ENCODE measurements at places on chromosomes 7 and 10. TPM values are rescaled to one million over a fixed set of nuclear protein-coding genes. Genes with fewer than 3 reads are reported as not detected.

DNA sequence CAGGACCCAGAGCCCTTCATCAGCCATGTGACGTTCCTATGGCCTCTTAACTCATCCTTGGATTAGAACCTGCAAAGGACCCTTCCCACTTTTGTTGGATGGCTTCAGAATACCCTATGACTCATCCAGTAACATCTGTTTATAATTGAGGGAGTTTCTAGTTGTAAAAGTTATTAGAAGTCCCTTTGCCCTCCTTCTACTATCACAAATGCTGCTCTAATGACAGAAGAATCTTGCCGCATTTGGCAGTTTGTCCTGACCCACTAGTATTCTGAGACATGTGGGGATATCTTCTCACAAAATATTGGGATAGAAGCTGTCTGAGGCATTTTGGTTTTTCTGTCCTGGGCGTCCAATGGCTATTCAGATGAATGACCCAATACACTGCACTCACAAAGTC is 251.8 kb upstream of the TMEM72 start:
- no peak for DNase-seq

- DNase-seq: peak; percentile 13
These were observed 593.1 kb downstream of the SORCS1 start for GRCh38 chr10:106571192-106571946.

- DNase-seq: no peak
These were observed 14.5 kb downstream of the LOXL4 start for GRCh38 chr10:98253499-98253898.

DNA sequence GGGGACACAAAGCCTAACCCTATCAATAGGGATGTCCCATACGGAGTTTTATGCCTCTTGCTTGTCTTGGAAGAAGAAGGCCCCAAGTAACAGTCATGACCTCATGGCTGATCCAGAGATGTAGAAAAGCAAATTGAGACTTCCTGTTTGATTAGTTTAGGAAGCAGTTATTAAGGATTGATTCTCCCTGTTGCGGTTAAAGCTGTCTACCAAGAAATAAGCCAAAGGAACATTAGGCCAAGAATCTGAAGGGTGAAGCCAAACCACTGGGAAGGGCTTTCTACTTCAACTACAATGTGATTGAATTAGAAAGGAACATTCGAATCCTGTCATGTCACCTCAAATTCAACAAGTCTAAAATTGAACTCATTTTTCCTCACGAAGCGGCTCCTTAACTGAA is 60.5 kb upstream of the AGBL3 start:
- DNase-seq: no peak

DNA sequence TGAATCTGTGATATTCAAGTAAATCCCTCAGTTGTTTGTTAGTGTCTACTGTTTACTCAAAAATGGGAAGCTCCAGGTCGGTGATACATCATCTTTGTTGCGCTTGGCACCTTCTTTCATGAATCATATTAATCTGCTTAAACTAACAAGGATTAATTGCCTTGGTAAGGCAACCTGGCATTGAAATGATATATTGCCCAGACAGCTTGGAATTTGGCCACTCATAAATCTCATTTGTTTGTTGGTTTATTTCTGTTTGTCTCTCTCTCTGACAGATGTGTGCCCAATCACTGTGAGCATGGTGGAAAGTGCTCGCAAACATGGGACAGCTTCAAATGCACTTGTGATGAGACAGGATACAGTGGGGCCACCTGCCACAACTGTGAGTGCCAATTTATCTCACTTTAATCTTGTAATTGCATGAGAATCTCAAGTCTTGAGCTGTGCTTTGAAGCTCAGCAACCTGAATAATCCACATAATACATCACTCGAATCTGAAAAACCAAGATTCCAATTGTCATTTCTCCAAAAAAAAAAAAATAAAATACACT is 1104.8 kb upstream of the C7orf33 start:
- no peak for DNase-seq

GRCh38 chr7:30396389-30396788 is 82.2 kb downstream of the NOD1 start:
- no peak for DNase-seq

- no peak for DNase-seq
These were observed 287.3 kb downstream of the INHBA start for GRCh38 chr7:41415471-41416207.

DNA sequence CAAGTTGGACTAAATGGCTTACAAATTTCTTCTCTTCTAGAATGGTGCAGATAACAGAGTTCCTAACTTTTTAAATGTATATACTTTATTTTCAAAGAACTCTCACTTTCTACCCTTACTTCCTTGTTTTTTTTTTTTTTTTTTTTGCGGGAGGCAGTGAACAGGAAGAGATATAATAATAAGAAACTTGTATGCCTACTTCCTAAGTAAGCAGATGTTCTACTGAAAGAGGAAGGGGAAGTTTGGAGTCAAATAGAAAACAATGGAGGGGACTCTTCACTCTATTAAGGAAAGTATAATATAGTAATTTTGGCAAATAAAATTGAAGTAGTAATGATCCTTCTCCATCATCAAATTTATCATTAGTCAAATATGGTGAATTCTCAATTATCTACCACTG is 754.0 kb downstream of the KCNMA1 start:
- DNase-seq: no peak

GRCh38 chr7:102234131-102234530 is 52.5 kb upstream of the SH2B2 start:
- DNase-seq: no peak

DNA sequence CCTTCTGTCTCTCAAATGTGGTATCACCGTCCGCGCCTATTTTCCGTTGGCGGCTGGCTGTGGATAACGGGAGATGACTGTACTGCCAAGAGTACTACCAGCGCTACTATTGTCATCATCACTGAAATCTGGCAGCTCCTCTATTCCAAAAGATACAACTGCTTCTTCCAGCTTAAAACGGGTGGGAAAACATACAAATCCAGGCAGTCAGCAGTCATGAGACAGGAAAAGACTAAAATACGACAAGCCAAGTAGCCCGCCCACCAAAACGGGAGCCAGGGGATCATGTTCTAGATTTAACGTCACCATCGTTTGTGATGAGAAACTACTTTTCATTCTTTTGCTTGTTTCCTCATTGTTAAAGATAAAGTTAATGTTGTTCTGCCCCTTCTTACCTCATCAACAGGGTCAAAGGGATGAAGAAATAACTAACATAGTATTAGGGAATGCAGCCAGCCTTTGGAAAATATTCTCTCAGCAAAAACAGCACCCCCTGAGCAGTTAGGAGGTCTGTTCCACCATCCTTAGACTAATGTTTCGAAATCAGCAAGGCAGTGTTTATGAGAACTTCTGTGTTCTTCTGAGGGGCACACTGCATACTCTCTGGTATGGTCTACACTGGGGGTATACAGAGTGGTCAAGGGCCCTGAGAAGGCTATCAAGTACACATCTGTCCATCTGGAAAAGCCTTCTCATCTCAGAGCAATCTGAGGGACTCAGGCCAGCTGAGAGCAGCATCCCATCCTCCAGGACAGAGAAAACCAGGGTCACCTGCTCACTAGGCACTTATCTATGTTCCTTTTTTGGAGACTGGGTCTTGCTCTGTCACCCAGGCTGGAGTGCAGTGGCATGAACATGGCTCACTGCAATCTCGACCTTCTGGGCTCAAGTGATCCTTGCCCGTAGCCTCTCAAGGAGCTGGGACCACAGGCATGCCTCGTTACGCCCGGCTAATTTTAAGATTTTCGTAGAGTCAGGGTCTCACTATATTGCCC is 47.5 kb downstream of the GNA12 start:
- no peak for DNase-seq

DNA sequence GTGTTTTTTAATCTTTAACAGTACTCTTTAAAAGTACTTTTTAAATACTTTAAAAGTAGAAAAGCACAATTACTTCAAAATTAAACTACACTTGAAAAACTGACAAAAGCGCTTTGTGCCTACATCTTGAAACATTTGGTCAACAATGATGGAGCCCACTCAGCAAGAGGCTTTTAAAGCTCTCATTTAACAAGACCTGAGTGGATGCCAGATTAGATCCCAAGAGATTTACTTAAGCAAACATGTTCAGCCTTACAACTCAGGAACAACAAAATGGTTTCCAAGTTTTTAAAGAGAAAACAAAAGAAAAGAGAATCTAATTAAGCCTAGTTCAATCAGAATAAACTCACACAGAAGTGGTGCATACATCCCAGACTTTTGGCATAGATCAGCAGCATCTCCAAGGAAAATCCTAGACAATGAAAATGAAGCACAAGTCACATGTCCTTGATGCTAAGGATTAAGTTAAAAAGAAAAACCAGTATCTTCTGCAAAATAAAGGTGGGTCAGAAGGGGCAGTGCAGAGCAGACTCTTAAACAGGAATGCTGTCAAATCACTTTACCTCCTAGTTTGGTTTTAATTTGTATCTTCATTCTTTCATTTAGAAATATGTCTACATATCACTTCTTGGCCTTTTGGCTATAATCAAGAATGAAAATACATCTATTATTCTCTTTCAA is 26.2 kb downstream of the HIBADH start:
- peak; percentile 11 for DNase-seq

Gene PNLIPRP3
- not detected for polyA plus RNA-seq

Gene PAXIP1
- 26.3 TPM for polyA plus RNA-seq

Gene ZNF239
- 11.9 TPM for polyA plus RNA-seq

Gene GATA3
- polyA plus RNA-seq: 89.6 TPM

Gene LIPN
- polyA plus RNA-seq: not detected

Gene CALML5
- not detected for polyA plus RNA-seq

Gene PTPRN2
- 7.2 TPM for polyA plus RNA-seq

Gene FEZF1
- not detected for polyA plus RNA-seq

All from renal cortex interstitium (tissue), 15 donors.